Activated naive CD4-positive, alpha-beta T cell treated with anti-CD3 and anti-CD28 coated beads for 36 hours (primary cell): ENCODE measurements at places on chromosomes 5 and 9. TPM values are rescaled to one million over a fixed set of nuclear protein-coding genes. Genes with fewer than 3 reads are reported as not detected.

DNA sequence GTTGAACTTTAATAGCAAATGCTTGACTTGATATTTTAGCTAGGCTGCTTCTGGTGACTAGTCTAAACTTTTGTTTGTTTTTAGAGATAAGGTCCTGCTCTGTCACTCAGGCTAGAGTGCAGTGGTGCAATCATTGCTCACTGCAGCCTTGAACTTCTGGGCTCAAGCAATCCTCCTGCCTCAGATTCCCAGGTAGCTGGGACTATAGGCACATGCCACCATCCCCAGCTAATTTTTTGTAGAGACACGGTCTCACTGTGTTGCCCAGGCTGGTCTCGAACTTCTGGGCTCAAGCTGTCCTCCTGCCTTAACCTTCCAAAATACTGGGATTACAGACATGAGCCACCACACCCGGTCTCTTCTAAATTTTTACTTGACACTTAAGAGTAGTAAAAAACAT, 20.7 kb downstream of the CDC37L1 start:
- DNase-seq, result no peak
- peaks cover 26% of the 10 kb centered on the region for H3K36me3 ChIP-seq
- no peaks in the 10 kb centered on the region for H3K27me3 ChIP-seq
- peaks cover 29% of the 10 kb centered on the region for H3K4me1 ChIP-seq
- no peak overlapping the region for H3K27ac ChIP-seq

DNA sequence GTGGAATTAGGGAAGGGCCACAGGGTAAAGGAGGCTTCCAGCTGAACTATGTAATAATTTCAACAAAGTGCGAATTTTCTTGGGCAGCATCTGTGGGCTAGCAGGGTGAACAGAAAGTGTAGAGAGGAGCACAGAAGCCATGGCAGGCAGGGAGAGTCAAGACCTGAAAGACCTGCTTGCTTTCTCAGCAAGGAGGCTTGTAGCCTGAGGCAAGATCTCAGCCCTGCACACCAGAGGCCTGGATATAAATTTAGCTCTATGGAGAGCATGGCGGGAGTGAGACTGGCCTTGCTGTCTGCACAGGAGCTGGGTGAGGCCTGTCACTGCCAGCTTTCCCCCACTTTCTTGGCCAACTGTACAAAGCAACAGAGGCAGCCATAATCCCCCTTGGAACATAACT, 32.1 kb upstream of the SH3TC2 start:
- H3K4me3 ChIP-seq, result no peak overlapping the region
- no peaks in the 10 kb centered on the region for H3K4me1 ChIP-seq
- no peaks in the 10 kb centered on the region for H3K36me3 ChIP-seq
- H3K27me3 ChIP-seq, result peaks cover 9% of the 10 kb centered on the region
- H3K27ac ChIP-seq, result no peak overlapping the region
- no peak for DNase-seq

- H3K4me3 ChIP-seq, result no peak overlapping the region
- no peaks in the 10 kb centered on the region for H3K27me3 ChIP-seq
- no peaks in the 10 kb centered on the region for H3K36me3 ChIP-seq
- H3K4me1 ChIP-seq, result no peaks in the 10 kb centered on the region
Measured at GRCh38 chr9:121219530-121219929, 17.9 kb upstream of the RAB14 start.

- DNase-seq, result no peak
- H3K4me3 ChIP-seq, result no peak overlapping the region
- no peak overlapping the region for H3K27ac ChIP-seq
- H3K4me1 ChIP-seq, result peaks cover 6% of the 10 kb centered on the region
Measured at GRCh38 chr5:90959262-90959661, 400.7 kb downstream of the ADGRV1 start.

DNA sequence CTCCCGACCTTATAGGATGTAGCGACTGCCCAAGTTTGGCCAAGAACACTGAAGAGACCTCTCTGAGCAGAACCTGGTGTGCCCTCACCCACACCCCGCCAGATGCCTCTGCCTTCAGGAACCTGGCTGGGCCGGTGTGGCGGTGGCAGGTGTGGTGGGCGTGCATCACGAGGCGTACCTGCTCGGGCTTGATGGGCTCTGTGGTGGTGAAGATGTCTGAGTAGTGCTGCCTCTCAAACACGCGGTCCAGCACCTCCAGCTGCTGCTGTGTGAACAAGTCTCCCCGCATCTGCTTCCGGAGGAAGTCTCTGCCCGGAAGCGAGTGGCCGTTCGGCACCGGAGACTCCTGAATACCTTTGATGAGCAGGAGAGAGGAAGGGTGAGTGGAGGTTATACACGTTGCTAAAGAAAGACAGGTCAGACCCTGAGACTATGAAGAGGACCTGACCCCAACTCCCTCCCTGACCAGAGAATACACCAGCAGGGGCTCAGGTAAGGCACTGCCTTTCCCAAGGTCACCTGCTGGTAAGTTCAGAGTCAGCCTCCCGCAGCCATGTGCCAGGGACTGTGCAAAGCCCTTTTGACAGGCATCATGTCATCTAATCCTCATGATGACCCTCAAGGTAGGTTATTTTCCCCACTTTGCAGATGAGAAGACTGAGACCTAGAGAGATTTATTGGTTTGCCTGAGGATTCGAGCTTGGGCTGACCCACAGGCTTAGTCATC, 67.5 kb downstream of the PAX5 start:
- DNase-seq, result no peak
- peak overlapping the region; percentile 10 for H3K4me3 ChIP-seq
- peaks cover 1% of the 10 kb centered on the region for H3K4me1 ChIP-seq
- peaks cover under 1% of the 10 kb centered on the region for H3K27me3 ChIP-seq
- no peaks in the 10 kb centered on the region for H3K36me3 ChIP-seq

- no peaks in the 10 kb centered on the region for H3K36me3 ChIP-seq
- H3K27me3 ChIP-seq, result no peaks in the 10 kb centered on the region
- DNase-seq, result no peak
- H3K27ac ChIP-seq, result no peak overlapping the region
- H3K4me1 ChIP-seq, result peaks cover 16% of the 10 kb centered on the region
- H3K4me3 ChIP-seq, result peak overlapping the region; percentile 24
Measured at GRCh38 chr9:137423514-137424291, 510 bp downstream of the NOXA1 start.

DNA sequence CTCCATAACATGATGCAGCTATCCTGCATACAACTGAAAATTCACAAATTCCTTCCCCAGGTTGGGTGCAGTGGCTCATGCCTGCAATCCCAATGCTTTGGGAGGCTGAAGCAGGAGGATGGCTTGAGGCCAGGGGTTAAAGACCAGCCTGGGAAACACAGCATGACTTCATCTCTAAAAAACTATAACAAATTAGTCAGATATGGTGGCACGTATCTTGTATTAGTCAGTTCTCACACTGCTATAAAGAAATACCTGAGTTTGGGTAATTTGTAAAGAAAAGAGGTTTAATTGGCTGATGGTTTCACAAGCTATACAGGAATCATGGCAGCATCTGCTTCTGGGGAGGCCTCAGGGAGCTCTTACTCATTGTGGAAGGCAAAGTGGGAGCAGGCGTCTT, 56.4 kb upstream of the DAPK1 start:
- no peak for DNase-seq
- H3K27ac ChIP-seq, result no peak overlapping the region
- H3K4me3 ChIP-seq, result no peak overlapping the region
- peaks cover 6% of the 10 kb centered on the region for H3K4me1 ChIP-seq

DNA sequence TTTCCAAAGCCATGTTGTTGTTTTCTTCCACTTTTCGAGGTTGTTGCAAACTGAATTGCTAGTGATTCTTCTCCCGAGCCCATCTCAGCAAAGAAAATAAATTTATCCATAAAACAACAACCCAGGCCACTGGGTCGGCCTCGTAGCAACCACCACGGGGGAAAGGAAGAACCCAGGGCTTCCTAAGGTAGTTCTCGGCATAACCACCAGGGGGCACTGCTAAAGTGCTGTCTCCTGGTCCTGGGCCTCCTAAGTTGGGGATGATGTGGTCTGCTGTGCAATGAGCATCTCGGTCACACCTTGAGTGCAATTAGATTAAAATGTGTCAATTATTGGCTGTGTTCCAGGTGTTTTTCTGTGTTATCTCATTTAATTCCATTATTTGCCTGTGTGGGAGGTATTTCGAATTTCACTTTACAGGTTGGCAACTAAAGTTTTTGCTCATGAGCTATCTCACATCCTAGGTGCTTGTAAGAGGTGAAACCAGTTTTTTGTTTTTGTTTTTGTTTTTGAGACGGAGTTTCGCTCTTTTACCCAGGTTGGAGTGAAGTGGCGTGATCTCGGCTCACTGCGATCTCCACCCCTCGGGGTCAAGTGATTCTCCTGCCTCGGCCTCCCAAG, 102.8 kb upstream of the DAP start:
- no peak overlapping the region for H3K4me3 ChIP-seq
- no peak overlapping the region for H3K27ac ChIP-seq
- H3K27me3 ChIP-seq, result peaks cover 6% of the 10 kb centered on the region
- no peaks in the 10 kb centered on the region for H3K4me1 ChIP-seq
- peak; percentile 75 for DNase-seq

DNA sequence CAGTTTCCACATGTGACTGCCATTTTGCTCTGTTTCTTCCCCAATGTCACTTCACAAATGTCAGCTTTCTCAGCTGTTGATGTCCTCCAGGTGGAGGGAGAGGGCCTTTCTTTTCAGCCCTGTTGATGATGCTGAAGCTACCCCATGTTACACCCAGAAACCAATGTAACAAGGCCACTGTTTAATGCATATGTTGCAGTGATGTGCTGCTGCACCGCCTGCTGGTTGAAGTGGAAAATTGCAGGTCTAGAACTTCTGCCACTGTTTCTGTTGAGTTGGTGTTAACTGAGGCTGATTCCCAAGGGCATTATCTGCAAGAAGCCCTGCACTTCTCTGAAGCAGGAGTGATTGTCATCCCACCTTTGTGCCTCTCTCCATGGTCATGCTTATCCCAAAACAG, 428.4 kb downstream of the KDM4C start:
- H3K27me3 ChIP-seq, result no peaks in the 10 kb centered on the region
- no peak overlapping the region for H3K27ac ChIP-seq
- H3K36me3 ChIP-seq, result peaks cover 45% of the 10 kb centered on the region

GRCh38 chr5:169569513-169569912, 14.1 kb upstream of the SPDL1 start:
- no peak overlapping the region for H3K27ac ChIP-seq
- H3K36me3 ChIP-seq, result no peaks in the 10 kb centered on the region
- H3K27me3 ChIP-seq, result peaks cover 30% of the 10 kb centered on the region
- no peak overlapping the region for H3K4me3 ChIP-seq
- no peak for DNase-seq

DNA sequence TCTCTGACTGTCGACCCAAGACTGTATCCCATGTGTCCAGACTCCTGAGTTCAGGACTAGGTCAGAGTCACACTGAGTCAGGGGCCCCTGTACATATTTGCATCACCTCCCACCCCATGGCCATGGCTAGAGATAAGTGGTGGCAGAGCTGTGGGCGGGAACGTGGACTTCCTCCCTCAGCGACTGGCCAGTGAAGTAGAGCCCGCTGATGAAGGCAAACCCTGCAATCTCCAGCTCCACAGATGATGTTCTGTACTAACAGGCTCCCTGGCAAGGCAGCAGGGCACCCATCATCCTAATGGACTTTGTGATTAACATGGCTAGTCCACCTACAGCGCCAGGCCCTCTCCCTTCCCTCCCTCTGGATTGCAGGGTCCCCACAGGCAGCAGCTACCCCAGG, 110.5 kb upstream of the LRRTM2 start:
- DNase-seq, result no peak
- H3K4me3 ChIP-seq, result no peak overlapping the region
- peaks cover 25% of the 10 kb centered on the region for H3K4me1 ChIP-seq
- H3K27me3 ChIP-seq, result no peaks in the 10 kb centered on the region

- no peaks in the 10 kb centered on the region for H3K27me3 ChIP-seq
- H3K36me3 ChIP-seq, result peaks cover 32% of the 10 kb centered on the region
- H3K27ac ChIP-seq, result no peak overlapping the region
- peaks cover 40% of the 10 kb centered on the region for H3K4me1 ChIP-seq
Measured at GRCh38 chr9:129493002-129493705, 127.7 kb downstream of the C9orf50 start.

GRCh38 chr5:82257247-82257646, 20.9 kb downstream of the RPS23 start:
- H3K27ac ChIP-seq, result no peak overlapping the region
- no peak overlapping the region for H3K4me3 ChIP-seq
- no peaks in the 10 kb centered on the region for H3K27me3 ChIP-seq
- H3K36me3 ChIP-seq, result no peaks in the 10 kb centered on the region

DNA sequence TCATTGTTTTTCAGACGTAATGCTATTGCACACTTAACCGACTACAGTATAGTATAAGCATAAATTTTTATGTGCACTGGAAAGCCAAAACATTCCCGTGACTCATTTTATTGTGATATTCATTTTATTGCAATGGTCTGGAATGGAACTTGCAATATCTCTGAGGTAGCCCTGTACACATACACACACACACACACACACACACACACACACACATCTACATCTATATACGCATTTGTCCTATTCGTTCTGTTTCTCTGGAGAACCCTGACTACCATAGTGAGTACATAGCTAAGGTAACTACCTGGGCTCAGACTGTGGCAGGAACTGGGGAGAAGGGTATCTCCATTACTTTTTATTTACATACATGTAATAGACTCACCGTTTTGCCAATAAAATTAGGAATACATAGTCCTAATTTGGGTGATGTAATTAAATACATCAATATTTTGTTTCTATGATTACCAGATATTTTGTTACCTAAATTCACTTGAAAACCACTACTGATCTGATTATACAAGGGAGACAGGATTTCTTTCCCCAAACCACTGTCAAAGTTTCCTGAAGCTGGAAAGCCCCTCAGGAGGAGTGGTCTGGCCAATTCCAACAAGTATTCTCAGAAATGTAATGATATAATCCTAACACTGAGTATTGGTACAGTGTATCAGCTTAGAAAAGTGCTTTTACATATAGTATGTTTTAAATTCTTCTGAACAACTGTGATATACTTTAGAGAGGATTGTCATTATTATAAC, 74.0 kb upstream of the PLPP1 start:
- H3K36me3 ChIP-seq, result no peaks in the 10 kb centered on the region
- H3K27ac ChIP-seq, result no peak overlapping the region
- no peak for DNase-seq

DNA sequence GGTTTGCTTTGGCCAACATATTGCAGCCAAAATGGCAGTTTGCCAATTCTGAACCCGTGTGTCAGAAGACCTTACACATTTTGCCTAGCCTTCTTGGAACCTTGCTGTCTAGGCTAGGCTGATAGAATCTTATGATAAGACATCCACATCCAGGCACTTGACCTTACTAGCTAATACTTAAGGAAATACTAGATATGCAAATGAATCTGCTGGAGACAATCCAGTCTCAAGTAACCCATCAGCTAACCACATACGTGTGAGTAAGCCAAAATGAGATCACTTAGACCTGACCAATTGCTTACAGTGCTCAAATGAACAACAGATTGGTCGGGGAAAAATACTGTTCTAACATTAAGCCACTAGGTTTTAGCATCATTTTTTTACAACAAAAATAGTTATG, 1504.6 kb upstream of the CDH9 start:
- H3K27ac ChIP-seq, result no peak overlapping the region
- no peak overlapping the region for H3K4me3 ChIP-seq
- DNase-seq, result no peak
- H3K4me1 ChIP-seq, result no peaks in the 10 kb centered on the region

- no peak overlapping the region for H3K27ac ChIP-seq
- H3K4me3 ChIP-seq, result no peak overlapping the region
- no peak for DNase-seq
- H3K4me1 ChIP-seq, result no peaks in the 10 kb centered on the region
Measured at GRCh38 chr5:123875561-123876275, 363.7 kb downstream of the CSNK1G3 start.

The CARTPT gene
- total RNA-seq, result not detected

The C9 gene
- not detected for total RNA-seq

The GPR151 gene
- total RNA-seq, result not detected

The PCDHB4 gene
- not detected for total RNA-seq

The PFDN1 gene
- 57.1 TPM for total RNA-seq

The SLC36A2 gene
- total RNA-seq, result not detected

The UBE2D2 gene
- 243 TPM for total RNA-seq

The PCDHA6 gene
- total RNA-seq, result not detected

The CDC20B gene
- not detected for total RNA-seq

The TLN1 gene
- 190 TPM for total RNA-seq
